Activated naive CD4-positive, alpha-beta T cell treated with anti-CD3 and anti-CD28 coated beads, Interleukin-2, amount 50 U/mL, for 16 hours (primary cell): ENCODE measurements at places on chromosomes 6 and 20.
A peak's percentile ranks its signal among the peaks of the same experiment; 100 is the strongest.

GRCh38 chr6:28478518-28478917, 35.2 kb upstream of the ZSCAN23 start:
- no peak for DNase-seq

- DNase-seq = no peak
Observed at GRCh38 chr6:151257985-151258445, 18.2 kb downstream of the AKAP12 start.

GRCh38 chr6:67231092-67231491, 1404.0 kb upstream of the ADGRB3 start:
- no peak for DNase-seq

DNA sequence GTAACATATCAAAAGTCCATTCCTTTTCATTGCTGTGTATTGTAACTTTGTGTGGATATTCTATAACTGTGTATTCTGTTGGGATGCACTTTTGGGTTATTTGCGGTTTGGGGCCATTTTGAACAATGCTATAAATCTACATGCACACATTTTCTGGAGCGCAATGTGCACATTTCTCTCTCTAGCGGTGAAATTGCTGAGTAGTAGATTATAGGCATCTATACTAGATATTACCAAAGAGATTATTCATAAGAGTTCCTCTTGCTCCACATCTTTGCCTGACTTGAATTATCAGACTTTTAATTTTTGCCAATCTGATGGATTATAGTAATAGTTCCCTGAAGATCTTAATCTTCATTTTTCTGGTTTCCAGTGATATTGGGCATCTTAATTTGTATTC, 18.3 kb upstream of the FRK start:
- no peak for DNase-seq

- DNase-seq = no peak
Observed at GRCh38 chr6:113762641-113763040, 94.5 kb upstream of the MARCKS start.

DNA sequence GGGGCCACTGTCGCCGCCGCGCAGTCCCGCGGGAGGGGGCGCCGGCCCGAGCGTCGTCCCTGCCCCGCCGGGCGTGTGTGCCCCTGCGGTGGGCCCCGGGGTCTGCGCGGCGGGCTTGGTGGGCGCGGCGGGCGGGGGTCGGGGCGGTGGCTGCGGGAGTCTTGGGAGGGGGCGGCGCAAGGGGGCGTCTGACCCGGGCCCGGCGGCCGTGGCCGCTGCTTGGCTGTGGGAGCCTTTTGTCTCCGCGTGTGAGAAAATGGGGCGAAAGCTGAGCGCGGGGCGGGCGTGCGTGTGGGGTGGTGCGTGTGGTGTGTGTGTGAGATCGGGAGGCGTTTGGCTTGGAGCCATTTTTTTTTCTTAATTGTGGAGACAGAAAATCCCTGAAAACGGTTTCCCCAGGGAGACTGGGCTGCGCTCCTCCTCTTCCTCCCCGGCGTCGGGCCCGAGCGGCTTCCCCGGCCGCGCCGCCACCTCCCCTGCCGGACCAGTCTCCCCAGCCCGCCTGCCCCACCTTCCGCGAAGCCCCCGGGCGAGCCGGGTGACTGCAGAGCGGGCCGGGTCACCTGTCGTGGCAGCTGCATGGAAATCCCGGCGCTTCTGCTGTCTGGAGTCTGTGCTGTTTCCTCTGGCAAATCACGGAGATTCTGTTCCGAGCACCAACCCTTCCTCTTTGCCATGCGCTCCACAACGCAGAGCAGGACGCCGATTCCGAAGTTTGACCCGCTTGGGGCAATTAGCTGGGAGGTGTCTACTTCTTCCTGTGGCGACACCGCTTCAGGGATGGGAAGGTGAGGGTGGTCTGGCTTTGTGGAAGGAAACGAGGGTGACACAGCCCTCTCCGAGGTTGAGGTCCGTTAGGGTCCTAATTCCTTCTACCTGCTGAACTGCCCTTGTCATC, 64.4 kb downstream of the GTF2H5 start:
- peak; percentile 56 for DNase-seq

DNA sequence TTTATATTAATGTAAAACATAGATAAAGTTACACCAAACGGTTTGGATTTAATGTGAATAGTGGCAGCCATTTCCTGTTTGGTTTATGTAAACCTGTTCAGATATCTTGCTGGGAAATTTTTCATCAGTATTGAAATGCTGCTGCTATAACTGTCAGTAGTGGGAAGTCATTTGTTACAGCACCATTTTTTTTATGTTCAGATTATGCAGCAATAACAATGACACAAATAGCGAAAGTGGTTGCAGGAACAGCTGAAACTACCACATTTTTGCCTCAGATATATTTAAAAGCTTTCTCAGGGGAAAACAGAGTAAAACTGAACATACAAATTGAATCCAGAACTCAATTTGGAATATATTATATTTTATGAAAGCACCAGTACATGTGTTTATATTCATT, 128.8 kb upstream of the SIM1 start:
- no peak for DNase-seq

DNA sequence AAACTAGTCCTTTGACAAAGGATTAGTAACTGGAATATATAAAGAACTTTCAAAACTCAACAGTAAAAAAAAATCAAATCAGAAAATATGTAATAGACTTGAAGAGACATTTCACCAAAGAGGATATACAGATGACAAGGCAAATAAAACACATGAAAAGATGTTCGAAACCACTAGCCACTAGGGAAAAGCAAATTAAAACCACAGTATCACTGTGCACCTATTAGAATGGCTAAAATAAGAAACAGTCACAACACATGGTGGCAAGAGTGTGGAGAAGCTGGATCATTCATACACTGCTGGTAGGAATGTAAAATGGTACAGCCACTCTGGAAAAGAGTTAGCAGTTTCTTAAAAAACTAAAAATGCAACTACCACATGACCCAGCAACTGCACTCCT, 14.9 kb downstream of the ZBTB2 start:
- no peak for DNase-seq

- DNase-seq = no peak
Observed at GRCh38 chr6:31462026-31462963, 35.6 kb upstream of the MICB start.

DNA sequence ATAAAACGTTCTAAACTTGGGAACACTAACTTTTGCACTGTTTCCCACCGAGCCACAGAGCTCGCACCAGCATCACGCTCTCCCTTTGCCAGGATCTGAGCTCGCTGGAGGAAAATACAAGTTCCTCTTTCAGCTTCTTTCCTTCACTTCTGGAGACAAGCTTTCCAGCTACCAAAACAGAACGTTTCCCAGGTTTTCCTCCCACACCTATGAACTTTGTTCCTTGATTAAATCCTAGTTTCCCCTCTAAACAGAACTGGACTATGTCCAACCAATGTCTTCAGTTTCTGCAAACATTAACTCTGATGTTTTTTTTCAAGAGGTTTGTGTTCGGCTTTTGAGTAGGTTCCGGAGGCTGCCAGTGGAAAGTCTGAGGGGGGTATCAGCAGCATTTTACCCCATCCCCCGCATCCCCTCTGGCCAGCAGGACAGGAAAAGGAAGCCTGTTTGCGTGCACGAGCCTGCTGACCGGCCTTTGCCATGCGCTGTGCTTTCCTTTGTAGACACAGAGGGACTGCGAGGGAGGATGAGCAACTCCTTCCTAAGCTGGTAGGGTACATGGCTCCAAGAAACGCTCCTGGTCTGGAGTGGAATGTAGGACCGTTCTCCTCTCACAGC, 135.5 kb downstream of the LY86 start:
- no peak for DNase-seq
